ENCODE measurements at places on chromosomes 12 and 14.

DNA sequence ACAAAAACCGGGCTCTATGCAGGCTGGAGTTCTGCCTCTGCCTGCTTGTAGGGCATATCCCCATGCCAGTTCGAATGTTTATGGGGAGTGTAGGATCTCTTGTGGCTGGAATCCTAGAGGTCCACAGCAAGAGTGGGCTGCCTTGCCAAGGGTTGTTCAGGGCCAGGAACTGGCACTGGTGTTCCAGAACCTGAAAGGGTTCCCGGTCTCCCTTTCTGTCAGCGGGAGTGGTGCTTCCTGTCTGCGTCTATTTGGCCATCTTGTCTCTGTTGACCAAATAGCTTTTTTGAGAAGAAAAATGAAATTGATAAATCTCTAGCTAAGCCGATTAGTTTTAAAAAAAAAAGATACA lies 17.8 kb downstream of the OLR1 start:
- no peak for DNase-seq

DNA sequence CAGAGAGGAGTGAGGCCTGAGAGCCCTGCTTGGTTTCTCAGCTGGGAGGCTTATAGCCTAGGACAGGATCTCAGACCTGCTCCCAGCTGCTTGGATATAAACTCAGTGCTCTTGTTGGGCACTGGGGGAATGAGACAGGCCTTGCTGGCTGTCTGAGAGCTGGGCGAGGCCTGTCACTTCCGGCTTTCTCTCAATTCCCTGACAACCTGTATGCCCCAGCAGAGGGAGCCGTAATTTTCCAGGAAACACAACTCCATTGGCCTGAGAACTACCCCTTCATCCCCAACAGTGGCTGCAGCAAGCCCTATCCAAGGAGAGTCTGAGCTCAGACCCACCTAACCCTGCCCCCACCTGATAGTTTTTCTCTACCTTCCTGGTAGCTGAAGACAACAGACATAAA lies 258.3 kb upstream of the STXBP6 start:
- no peak for DNase-seq

DNA sequence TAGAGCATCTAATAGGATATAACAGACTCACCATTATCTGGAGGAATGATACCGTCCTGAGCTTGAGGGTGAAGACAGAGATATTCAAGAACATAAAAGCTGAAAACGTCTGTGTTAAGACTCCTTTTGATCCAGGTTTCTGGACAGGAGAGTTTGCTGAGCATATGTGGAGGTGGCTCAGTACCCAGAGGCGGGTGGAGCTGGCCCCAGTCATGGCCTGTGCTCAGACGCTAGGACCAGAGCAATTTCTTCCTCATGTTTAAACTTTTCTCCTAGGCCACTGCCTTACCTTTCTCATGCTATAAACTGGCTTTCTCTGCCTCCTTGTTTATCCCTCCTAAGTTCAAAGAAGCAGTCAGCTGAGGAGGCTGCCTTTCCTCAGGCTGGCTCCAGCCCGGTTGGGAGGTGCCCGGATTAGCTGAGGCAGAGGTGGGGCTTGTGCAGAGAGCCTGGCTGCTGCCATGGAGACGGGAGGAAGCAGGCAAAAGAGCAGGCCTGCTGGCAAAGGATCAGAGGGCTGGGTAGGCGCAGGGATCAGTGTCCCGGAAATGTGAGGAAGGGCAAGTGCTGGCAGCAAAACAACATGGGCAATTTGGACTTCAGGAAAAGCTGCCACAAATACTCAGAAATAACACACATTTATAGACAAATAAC lies 13.7 kb downstream of the COA8 start:
- DNase-seq: peak; percentile 97

- DNase-seq: no peak
These were observed 68.7 kb upstream of the PTCSC3 start for GRCh38 chr14:36245223-36245622.

- no peak for DNase-seq
These were observed 101.8 kb upstream of the EIF5 start for GRCh38 chr14:103232031-103232808.

DNA sequence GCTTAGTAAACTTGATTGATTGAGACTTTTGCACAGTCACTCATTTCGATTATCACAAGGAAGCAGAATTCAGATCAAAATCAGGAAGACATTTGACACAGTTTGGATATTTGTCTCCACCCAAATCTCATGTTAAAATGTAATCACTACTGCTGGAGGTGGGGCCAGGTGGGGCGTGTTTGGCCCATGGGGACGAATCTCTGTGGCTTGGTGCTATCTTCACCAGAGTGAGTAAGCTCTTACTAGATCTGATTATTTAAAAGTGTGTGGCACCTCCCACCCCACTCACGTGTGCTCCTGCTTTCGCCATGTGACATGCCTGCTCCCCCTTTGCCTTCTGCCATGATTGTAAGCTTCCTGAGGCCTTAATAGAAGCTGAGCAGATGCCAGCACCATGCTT lies 291.4 kb downstream of the PCNX1 start:
- no peak for DNase-seq

DNA sequence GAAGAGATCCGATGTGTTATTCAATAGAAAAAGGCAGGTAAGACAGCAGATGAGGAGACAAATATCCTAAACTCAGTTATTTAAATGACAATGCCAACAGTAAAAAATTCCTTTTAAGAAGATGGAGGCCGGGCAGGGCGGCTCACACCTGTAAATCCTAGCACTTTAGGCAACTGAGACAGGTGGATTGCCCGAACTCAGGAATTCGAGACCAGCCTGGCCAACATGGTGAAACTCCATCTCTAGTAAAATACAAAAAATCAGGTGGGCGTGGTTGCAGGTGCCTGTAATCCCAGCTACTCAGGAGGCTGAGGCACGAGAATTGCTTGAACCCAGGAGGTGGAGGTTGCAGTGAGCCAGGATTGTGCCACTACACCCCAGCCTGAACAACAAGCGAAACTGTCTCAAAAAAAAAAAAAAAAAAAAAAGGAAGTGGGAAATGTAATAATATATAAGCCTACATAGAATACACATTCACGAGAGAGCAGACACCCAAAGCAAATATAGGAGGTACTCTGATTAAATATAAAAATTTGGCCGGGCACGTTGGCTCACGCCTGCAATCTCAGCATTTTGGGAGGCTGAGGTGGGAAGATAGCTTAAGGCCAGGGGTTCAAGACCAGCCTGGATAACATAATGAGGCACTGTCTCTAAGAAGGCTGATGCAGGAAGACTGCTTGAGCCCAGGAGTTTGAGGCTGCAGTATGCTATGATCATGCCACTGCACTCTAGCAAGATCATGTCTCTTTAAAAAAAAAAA lies 19.0 kb downstream of the CORO1C start:
- DNase-seq: no peak

DNA sequence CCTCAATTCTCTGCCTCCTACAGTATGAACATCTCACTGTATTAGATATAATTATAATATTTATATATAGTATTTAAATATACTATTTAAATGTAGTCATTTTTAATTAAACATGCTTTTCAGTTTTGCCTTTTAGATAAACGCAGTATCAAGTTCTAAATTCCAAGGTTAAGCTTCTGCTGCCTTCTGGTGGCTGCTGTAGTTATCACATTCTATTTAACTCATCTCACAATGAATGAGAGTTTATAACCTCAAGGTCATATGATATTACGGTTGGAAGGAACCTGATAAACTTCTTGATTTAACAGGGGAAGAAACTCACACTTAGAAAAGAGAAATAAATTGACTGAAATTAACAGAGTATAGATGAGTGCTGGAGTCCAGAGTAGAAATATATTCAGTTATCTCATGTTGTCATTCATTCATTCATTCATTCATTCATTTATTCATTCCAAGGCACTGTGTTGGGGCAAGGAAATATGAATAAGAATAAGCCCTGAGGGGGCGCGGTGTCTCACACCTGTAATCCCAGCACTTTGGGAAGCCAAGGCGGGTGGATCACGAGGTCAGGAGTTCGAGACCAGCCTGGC lies 31.9 kb downstream of the GUCY2C start:
- DNase-seq: peak; percentile 40

DNA sequence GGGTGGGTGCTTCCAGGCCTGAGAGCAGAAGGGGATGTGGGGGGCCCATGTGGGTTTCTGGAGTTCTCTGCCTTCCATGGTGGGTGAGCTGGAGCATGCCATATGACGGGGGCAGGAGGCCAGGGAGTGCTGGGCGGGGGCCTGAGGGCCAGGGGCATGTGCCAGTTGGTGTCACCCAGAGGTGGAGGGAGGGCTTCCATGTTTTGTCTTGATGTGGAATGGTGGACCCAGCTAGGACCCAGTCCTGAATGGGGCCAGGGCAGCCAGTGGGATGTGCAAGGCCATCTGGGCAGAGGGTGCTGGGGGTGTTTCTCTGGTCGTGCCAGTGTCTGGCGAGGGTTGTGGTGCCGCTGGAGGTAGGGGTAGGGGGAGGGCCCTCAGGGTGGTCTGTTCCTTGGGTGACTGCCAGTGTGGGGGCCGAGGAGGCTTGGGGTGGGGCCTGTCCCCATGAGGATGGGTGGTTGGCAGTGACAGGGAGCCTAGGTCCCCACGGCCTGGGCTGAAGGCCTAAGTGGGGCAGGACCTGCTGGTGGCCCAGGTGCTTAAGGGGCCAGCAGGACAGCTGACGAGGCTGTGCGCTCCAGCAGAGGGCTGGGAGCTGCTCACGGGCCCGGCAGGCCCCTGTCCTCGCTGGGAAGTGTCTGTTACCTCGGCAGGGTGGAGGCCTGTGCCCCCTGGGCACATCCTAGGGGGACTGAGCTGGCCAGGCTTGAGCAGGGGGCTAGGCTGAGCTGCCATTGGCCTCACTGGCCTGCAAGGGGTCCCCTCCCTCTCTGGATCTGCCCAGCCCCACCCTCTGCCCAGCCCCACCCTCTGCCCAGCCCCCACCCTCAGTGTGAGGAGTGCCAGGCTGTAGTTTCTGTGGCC lies 26.8 kb downstream of the CEP170B start:
- no peak for DNase-seq

DNA sequence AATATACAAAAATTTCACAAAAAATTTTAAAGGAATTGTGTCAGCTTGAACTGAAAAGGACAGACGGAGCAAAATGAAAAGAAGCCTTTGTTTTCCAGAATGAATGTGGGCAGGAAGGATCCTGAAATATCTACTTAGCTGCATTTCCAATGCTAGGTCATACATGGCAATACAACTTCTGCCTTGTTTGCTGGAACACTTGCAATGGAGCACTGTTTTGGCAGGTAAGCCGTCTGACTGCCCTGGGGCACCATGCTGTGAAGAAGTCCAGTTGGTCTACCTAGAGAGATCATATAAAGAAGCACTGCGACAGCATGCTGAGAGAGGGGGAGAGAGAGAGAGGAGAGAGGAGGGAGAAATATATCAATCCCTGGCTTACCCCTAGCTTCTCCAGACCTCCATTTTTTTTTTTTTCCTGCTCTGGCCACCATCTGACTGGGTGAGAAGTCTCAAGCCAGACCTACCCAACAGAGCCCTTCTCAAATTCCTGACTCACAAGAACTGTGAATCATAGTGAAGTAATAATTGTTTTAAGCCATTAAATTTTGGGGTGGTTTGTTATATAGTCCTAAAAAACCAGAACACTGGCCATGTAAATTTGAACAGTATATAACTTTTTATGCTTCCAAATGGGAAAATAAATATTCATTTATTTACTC lies 97.1 kb upstream of the PRICKLE1 start:
- DNase-seq: no peak

DNA sequence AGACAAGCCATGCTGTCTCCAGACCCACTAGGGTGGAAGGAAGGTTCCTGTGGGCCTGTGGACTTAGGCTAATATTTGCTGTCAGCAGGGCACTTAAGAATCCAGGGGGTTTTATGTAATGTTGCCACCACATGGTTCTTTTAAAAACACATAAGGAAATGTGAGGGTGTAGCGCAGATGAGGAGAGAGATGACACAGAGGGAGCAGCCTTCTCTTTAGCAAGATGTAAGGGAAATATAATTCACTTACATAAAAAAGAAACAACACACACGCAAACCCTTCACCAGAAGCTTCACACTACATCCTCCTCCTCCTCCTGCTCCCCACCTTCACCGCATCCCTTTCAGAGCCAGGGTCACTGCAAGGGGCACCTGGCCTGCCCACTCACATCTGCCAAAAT lies 4.9 kb upstream of the PIP4K2C start:
- no peak for DNase-seq

DNA sequence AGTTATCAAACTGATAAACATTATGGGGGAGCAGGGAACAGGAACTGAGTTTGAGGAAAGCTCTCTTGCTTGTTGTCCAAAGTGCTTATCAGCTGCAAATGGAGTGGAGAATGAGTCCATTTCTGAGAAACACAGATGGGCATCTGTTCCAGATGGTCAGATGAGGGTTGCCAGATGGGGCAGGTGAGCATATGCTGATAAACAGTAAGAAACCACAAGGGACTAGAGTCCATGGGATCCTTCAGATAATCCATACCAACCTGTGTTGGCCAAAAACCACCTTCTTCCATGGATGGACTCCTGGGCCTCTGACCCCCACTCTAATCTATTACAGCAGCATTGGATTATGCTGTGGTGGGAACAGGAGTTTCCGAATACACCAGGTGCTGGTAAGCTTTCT lies 38.3 kb downstream of the GNS start:
- no peak for DNase-seq

- DNase-seq: no peak
These were observed 399.4 kb downstream of the TMEM121 start for GRCh38 chr14:105925615-105926372.

Data from fibroblast of villous mesenchyme (primary cell).